Esophagus mucosa (tissue), 1 donor: ENCODE measurements at places on chromosomes 7 and 10. TPM values are rescaled to one million over a fixed set of nuclear protein-coding genes. Genes with fewer than 3 reads are reported as not detected.

MSMB gene
- 0.64 TPM for total RNA-seq

TMEM236 gene
- 0.16 TPM for total RNA-seq

CYP26C1 gene
- not detected for total RNA-seq

AS3MT gene
- total RNA-seq = 0.12 TPM

TAS2R5 gene
- total RNA-seq = 1.0 TPM

SPDYE18 gene
- not detected for total RNA-seq

ADD3 gene
- 40.3 TPM for total RNA-seq

AKR1C4 gene
- total RNA-seq = not detected

AGMO gene
- total RNA-seq = 0.08 TPM

H2AZ2 gene
- total RNA-seq = 87.6 TPM

RASA4 gene
- 13.2 TPM for total RNA-seq

PON1 gene
- total RNA-seq = not detected

ITGB8 gene
- 16.3 TPM for total RNA-seq

SUMF2 gene
- 91.7 TPM for total RNA-seq

CCDC172 gene
- total RNA-seq = not detected

NACAD gene
- total RNA-seq = 0.20 TPM

CYP51A1 gene
- total RNA-seq = 134 TPM

RNLS gene
- total RNA-seq = 10.0 TPM

CPXM2 gene
- 3.3 TPM for total RNA-seq

FAM25A gene
- 29.4 TPM for total RNA-seq

KNDC1 gene
- total RNA-seq = 3.8 TPM

SFTPA1 gene
- total RNA-seq = 0.32 TPM

CABCOCO1 gene
- not detected for total RNA-seq

ZNF365 gene
- 5.2 TPM for total RNA-seq

HACD1 gene
- 19.0 TPM for total RNA-seq

ENO4 gene
- not detected for total RNA-seq

TFPI2 gene
- 0.24 TPM for total RNA-seq

SLK gene
- total RNA-seq = 54.1 TPM

LAMB1 gene
- total RNA-seq = 35.0 TPM

FANK1 gene
- 3.2 TPM for total RNA-seq

GRM8 gene
- total RNA-seq = not detected

CDHR3 gene
- 1.00 TPM for total RNA-seq

TMEM254 gene
- total RNA-seq = 46.8 TPM

TMEM178B gene
- total RNA-seq = 4.0 TPM

CHST3 gene
- total RNA-seq = 9.0 TPM

ANXA8L1 gene
- total RNA-seq = 193 TPM

ATAD1 gene
- 26.3 TPM for total RNA-seq

SPDYE6 gene
- total RNA-seq = not detected

CCZ1B gene
- total RNA-seq = 52.7 TPM

SPDYE9 gene
- not detected for total RNA-seq

PRKCQ gene
- total RNA-seq = 0.64 TPM
